Caki2 (cell line): ENCODE measurements at places on chromosomes 11 and 22. TPM values are rescaled to one million over a fixed set of nuclear protein-coding genes. Genes with fewer than 3 reads are reported as not detected.
A peak's percentile ranks its signal among the peaks of the same experiment; 100 is the strongest.

Gene ZP1
- total RNA-seq, result not detected in 2 replicates

Gene SAA4
- total RNA-seq, result not detected in 2 replicates

Gene INPP5J
- 0.91 and 1.2 TPM in 2 replicates for total RNA-seq

DNA sequence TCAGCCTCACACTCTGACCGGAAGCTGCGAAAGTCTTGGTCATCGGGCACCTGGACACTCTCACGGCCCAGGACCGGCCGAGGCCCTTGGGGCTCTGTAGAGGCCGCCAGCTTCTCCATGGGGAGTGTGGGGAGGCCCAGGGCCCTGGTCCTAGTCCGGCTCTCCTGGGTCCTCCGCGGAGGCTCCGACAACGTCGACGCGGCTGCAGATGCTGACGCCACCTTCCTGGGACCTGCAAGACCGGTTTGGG is 12.9 kb downstream of the STARD10 start:
- no peak for DNase-seq

DNA sequence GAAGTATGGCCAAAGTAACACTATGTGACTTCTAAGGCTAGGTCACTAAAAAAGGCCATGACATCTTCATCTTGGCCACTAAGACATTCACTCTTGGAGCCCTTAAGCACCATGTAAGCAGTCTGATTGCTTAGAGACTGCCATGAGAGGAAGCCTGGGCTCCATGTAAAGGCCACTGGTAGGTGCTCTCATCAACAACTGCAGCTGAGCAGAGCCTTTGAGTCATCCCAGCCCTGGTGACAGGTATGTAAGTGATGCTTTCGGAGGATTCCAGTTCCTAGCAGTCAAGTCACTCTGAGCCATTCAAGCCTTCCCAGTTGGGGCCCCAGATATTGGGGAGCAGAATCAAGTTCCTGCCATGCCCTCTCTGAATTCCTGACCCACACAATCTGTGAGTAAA is 26.2 kb downstream of the GAB2 start:
- no peak for DNase-seq

- DNase-seq, result no peak
These were observed 926.3 kb downstream of the OPCML start for GRCh38 chr11:132605825-132606570.

DNA sequence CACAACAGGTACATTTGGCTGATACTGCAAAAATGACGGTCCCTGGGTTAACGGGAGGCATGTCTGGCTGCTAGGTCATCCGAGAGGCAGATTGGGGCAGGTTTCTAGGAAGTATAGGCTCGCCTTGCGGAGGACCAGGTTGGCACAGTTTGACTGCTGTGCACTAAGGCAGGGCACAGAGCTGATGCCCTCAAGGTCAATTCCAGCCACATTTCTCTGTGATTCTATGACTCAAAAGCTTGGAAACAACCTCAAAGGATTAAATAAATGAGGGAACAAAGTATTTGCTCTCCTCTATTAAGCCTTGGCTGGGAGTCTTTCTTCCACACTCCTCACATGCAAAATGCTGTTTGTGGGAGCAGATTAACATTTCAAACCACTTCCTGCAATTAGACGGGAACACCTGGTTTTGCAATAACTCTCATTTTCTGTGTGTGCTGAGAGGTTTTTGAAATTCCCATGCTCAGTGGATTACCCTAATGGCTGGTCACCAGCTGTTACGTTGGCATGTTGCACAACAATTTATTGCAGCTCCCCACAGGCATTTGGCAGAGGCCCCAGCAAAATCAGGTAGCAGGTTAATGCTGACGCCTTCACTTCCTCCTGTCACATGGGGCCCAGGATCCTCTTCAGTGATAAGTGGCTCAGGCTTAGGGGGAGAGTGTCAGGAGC is 61.0 kb upstream of the PLET1 start:
- DNase-seq, result peak; percentile 84

GRCh38 chr11:5796541-5796940 is 5.5 kb upstream of the OR52N1 start:
- no peak for DNase-seq

DNA sequence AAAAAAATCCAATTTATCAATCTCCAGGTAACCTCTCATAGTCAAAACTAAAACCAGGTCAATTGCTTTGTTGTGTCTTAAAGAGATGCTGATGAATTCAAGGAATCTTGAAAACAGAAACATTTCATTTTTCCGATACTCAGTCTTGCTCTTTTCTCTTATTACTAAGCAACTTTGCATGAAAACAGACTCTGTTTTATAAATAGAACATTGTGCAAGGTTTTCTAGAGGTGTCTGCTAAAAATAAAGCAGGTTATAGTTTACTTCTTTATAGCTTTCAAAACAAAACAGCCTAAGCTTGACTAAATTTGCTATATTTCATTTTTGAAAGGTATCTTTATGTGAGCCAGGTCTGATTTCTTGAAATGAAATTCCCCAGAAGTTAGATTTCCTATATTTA is 109.3 kb downstream of the ARL14EP start:
- no peak for DNase-seq

DNA sequence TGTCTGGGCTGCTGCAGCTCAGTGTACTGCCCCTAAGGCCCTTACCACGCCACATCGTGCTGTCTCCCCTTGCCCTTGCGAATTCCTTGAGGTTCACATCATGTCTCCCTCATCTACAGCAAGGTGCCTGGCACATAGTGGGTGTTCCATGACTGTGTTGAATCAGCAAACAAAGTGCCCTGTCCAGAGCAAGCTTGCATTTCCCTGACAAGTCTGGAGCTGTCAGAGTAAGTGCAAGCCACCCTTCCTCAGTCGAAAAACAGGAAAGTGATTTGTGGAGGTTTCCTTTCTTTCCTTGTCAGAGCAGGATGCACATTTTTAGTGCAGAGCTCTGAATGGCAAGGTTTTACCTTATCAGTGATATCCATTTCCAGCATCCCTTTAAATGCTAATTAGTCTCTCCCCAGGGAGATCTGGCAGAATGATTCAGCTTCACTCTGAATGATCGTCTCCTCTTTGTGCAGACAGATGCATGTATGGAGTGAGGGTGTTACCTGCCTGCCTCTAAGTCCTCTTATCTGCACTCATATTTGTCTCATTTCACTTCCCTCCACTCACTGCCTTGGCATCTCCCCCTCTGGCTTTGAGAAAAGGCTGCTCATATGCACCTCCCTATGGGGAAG is 331.2 kb downstream of the TMEM135 start:
- no peak for DNase-seq

DNA sequence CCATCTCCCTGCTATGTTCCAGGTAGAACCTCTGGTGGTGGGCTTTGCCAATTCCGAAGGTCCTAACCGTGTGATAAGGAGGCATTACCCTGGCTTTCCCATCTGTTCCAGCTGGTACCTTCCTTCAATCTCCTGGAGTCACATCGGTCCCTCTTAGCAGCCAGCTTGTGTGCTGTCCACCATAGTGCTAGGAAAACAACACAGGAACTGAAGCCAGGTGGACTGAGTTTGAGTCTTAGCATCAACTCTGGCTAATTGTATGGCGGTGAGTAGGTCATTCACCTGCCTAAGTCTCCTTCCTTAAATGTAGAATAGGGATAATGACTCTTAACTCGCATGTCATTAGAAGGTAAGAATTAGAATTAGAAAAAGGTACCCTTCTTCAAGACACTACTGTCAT is 159.6 kb upstream of the E2F8 start:
- no peak for DNase-seq
